ENCODE measurements at places on chromosomes 3 and 15. TPM values are rescaled to one million over a fixed set of nuclear protein-coding genes. Genes with fewer than 3 reads are reported as not detected.

Gene GP5
- 0.31 TPM for total RNA-seq

Gene TUSC7
- not detected for total RNA-seq

- no peak for DNase-seq
Observed at GRCh38 chr15:50993598-50993997, 85.1 kb downstream of the AP4E1 start.

Gene ITIH3
- not detected for total RNA-seq

GRCh38 chr15:78929536-78930264 lies 15.1 kb downstream of the CTSH start:
- no peak for DNase-seq

Gene ANKRD63
- total RNA-seq: not detected

DNA sequence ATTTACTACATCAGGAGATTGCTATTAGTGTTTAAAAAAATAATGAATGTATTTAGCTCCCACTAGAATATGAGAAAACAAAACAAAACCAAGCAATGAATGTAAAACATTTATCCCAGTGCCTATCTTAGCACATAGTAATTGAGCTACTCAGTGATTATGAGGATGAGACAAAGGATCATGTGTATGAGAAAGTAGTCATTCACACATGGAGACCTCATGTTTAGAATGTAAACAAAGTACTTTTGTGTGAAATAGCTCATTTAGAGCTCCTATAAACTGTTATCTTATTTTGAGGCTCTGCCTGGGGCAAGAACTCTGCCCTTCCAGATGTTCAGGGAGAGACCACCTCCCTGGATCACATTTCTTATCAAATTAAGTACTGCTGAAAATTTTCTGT lies 236.8 kb downstream of the LRRN1 start:
- no peak for DNase-seq

DNA sequence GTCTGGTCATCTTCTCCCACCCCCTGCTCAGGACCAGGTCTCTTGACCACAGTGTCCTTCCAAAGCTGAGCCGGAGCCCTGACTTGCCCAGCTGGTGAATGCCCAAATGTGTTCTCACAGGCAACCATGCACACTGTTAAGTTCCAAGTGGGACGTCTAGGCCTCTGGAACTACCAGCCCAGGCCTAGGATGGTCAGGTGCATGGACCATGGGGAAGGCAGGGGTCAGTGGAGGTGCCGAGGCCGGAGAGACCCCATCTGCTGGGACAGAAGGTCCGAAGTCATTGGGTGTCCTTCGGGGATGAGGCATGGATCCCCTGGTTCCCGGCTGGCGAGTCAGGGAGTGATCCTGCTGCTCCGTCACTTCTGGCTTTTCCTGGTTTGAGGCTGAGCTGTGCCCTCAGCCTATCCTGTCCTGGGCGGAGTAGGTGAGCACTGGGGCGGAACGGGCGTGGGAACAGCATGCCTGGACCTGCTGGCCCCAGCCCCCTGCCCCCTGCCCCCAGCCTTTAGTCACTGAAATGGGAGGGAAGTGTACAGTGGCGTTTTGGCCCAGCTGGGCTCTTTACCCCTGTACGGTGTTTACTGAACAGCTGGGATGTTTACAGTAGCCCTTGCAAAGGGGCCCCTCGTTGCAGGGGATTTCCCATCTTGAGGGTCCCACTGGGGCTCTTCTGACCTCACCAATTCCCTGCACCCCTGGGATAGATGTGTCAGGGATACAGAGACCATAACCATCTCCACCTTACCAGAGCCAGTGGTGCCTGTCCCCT lies 12.1 kb downstream of the SEMA3F start:
- DNase-seq: no peak

Gene RASL12
- total RNA-seq: not detected
